H7 (cell line): ENCODE measurements at places on chromosomes 2 and 18.

- DNase-seq = no peak
These were observed 41.3 kb downstream of the ESCO1 start for GRCh38 chr18:21559195-21559594.

DNA sequence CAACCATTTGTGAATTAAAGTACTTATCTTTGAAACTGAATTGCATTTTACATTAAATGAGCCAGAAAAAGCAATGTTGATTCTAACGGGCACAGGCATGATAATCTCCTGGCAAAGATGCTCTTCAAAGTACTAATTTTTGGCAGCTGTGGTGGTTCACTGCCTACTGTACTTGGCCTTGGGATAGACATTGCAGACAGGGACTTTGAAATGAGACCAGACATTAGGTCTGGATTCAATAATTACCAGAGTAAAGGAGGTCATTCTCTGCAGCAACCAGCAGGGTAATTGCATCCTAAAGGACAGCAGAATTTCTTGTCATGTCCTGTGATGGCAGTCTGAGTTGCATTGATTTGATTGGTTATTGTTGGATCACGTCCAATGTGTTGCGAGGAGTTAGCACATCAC lies 986.5 kb downstream of the TDRD15 start:
- peak; percentile 2 for DNase-seq

GRCh38 chr18:58850786-58851469 lies 13.7 kb upstream of the ZNF532 start:
- DNase-seq = no peak

GRCh38 chr2:205593891-205594290 lies 88.4 kb upstream of the NRP2 start:
- DNase-seq = no peak

GRCh38 chr2:196268538-196269338 lies 97.4 kb upstream of the STK17B start:
- no peak for DNase-seq

DNA sequence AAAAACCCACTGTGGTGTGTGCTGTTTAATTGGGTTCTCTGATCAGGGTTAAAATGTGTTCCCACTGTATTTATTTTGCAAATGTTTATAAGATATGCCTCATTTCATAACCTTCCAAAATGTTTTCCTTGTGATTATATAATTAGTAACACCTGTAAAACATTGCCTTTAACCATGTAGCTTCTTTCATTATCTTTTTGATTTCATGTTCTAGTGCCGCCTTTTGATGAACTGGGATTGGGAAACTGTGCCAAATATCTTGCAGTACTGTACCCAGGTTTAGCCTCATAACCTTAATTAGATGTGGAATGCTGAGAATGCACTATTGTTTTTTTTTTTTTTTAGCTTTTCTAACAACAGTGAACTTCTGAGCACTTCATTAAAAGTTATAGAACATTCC lies 96.9 kb downstream of the TANC1 start:
- no peak for DNase-seq

- peak; percentile 64 for DNase-seq
These were observed 11.3 kb downstream of the GFPT1 start for GRCh38 chr2:69375494-69376353.

- peak; percentile 49 for DNase-seq
These were observed 202.6 kb downstream of the TGIF1 start for GRCh38 chr18:3652380-3653262.

GRCh38 chr2:110790907-110791306 lies 58.5 kb downstream of the ACOXL start:
- DNase-seq = no peak

- no peak for DNase-seq
These were observed 30.0 kb downstream of the MRPL35 start for GRCh38 chr2:86229221-86229620.

- no peak for DNase-seq
These were observed 50.9 kb upstream of the DYSF start for GRCh38 chr2:71402427-71402826.

- no peak for DNase-seq
These were observed 54.0 kb upstream of the TXNDC2 start for GRCh38 chr18:9831723-9832199.

DNA sequence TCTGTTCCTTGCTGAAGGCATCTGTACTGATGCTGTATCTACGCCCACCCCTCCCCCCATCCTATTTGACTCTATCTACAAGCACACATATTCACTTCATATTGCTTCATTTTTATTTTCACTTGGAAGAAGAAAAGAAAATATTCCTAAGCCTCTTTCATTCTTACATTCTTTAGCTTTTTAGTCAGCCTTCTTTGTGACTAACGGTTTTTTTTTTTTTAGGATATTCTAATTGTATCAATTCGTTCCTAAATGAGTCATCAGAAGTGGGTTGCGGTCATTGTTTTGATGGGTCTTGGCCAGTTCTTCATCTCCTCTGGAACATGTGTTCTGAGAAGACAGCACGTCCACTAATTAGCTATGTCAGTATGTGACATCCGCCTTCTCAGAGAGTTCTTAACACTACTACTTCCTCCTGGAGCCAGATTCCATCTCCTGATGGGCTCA lies 88.7 kb downstream of the MYO1B start:
- no peak for DNase-seq

GRCh38 chr2:73987109-73987947 lies 2.6 kb downstream of the TET3 start:
- DNase-seq = no peak

DNA sequence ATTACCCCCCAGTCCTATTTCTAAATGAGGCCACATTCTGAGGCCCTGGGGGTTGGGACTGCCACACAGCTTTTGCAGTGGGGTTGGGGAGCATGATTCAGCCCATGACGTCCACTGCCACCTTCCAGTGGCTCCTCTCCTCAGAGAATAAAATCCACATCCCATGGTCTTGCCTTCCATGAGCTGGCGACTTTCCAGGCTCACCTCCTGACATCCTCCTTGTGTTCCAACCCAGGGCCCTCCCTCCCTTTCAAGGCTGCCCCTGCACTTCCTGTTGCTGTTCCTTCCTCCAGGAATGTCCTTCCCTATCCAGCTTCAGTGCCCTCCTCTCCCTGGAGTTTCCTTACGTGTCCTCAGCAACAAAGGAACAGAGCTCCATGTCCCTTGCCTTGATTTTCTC lies 187.3 kb upstream of the ID2 start:
- no peak for DNase-seq

DNA sequence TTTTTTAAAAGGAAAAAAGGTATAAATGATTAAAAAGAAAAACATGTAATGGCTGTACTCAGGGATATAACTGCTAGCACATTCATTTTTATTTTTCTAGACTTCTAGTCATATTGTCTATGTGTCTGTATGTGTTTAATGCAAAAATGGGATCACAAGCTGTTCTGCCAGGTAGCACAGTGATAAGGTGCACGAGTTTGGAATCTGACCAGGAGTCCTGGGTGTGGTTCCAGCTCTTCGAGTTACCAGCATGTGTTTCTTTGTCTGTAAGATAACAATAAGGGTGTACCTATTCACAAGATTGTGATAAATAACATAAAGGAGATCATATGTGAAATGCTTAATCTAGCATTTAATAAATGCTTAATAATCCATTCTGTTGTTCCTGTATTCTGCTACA lies 145.3 kb downstream of the PKP4 start:
- DNase-seq = no peak

GRCh38 chr2:237258116-237258515 lies 155.8 kb downstream of the COL6A3 start:
- peak; percentile 55 for DNase-seq

DNA sequence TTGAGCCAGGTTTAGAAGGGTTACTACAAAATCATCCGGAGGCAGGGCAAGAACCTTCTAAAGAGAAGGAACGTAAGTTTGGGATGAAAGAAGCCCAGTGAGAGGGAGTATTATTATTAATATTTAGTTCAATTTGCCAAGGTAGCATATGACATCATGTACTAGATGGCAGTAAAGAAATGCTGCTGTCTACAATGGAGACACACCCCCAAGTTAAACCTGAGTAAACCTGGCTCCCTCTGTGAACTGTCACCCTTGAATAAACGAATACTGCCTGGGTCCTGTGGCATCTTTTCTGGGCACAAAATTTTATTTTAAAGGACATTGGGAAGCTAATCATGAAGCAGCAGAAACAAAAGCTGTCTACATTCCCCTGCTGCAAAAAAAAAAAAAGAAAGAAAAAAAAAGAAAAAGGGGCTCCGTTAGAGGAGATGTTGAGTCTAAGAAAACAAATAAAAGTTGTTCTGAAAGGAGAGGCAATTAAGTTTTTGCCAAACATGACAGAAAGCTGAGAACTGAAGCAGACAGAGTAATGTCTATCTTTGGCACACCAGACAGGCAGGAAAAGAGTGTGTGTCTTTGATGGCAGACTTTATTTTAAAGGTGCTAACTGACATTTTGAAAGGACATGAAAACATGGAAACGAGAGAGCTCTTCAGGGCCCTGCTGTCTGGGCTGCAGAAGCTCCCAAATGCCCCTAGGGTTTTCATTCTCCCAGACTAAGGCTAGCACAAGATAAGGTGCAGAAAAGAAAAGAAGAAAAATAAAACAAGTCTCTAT lies 557.7 kb upstream of the CHAC2 start:
- DNase-seq = no peak

DNA sequence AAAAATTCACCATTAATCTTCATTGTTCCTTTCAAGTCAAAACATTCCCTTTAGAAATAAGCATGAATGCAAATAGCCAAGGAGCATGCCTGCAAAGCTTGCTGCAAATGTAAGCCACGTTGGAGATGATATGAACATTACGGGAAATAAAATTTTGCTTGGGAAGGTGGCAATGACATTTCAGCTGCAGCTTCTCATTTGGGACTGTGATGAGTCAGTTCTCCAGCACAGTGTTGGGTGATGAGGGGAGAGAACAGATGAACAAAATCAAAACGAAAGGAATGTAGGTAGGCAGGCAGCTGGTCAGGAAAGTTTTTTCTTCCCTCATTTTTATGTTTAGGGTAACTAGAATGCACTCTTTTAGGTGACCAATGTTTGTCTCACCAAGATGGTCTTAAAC lies 65.3 kb upstream of the CHRNA1 start:
- DNase-seq = no peak

GRCh38 chr2:55391155-55391554 lies 28.5 kb downstream of the CCDC88A start:
- DNase-seq = no peak

DNA sequence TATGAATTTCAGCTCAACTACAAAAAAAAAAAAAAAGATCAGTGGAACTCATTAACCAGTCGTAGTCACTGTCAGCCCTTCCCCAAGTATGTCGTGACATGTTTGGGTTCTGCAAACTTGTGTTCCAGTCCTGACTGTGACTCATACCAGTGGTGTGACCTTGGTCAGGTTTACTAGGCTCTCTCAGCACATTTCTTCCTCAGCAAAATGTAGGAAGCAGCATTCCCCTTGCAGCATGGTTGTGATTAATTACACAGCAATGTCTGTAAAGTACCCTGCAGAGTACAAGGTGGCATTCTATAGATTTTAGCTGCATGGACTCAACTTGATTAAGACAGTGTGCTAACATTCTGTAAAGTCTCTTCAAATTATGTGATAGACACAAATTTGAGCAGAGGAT lies 156.9 kb downstream of the LAMA1 start:
- no peak for DNase-seq

DNA sequence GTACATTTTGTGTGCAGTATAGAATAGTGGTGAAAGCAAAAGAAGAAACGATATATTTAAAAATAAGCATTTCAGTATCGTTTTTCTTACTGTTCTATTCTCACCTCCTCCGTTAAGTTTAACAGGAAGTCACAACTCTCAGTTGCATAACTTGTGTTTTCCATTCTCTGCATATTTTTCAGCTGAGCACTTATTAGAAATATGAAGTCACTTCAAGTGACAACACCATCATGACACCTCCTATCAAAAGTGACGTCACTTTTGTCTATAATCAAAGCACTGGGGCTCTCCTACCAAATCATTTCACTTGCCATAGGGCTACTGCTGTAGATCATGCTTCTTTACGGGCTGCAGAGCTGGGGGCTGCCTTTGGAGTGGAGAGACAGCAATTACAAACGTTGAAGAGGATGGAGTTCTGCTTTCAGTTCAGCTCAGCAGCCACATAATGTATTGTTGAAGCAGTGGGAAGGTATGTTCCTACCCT lies 36.3 kb downstream of the STAT4 start:
- DNase-seq = no peak

- no peak for DNase-seq
These were observed 340.8 kb downstream of the CMPK2 start for GRCh38 chr2:6524691-6525474.

DNA sequence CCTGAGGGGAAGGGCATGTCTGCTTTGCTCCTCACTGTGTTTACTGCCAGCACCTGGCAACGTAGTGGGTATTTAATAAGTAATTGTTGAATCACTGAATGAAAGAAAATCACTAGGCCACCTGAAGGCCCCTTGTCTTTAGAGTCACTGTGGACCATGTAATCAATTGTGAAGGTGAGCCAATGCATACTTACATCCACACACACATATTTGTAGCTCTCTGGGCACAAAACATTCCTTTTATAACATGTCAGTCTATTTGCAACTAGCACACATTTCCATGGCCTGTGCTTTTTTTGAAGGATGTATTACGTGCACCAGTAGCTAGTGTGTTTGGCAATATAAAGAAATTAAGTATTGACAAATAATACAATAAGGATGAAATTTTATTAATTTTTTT lies 11.2 kb downstream of the ATP8B1 start:
- DNase-seq = no peak

DNA sequence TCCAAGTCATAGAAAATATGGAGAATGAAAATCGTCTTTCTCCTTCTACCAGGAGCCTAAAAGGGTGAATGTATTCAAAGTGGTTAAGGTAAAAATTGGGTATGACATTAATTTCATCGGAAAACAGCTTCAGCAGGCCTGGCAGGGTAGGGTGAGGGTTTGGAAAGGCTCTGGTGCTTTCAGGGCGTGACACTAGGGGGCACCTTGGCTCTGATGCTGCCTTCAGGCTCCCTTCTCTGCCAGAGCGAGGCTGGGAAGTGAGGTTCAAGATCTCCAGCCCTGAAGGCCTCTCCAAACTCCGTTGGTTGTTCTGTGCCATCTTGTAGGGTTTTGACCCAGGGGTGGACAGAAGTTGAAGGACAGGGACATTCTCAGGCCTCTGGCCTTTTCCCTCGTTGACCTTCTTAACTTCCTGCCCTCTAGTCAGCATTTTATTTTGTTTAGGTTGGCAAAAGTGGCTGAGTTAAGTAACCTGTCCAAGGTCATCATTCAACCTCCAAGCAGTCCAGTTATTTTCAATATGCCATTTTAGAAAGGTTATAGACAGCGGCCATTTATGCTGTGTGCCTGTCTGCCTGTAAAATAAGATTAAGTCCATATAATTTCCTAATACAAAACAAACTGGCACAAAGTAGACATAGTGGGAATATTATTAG lies 40.3 kb downstream of the EML6 start:
- DNase-seq = peak; percentile 49

GRCh38 chr2:62738981-62739936 lies 33.7 kb downstream of the EHBP1 start:
- no peak for DNase-seq

- peak; percentile 47 for DNase-seq
These were observed 156.7 kb downstream of the ARHGAP28 start for GRCh38 chr18:6885992-6886796.
